ENCODE measurements at places on chromosomes 12 and 14. TPM values are rescaled to one million over a fixed set of nuclear protein-coding genes. Genes with fewer than 3 reads are reported as not detected.

ACOT6 gene
- not detected for total RNA-seq

TMPO gene
- total RNA-seq = 44.9 TPM

TEP1 gene
- 20.4 TPM for total RNA-seq

GRCh38 chr12:95976416-95976832, 19.7 kb downstream of the HAL start:
- DNase-seq = peak; percentile 34

GRCh38 chr12:101040936-101041335, 169.1 kb downstream of the SLC5A8 start:
- no peak for DNase-seq

DNA sequence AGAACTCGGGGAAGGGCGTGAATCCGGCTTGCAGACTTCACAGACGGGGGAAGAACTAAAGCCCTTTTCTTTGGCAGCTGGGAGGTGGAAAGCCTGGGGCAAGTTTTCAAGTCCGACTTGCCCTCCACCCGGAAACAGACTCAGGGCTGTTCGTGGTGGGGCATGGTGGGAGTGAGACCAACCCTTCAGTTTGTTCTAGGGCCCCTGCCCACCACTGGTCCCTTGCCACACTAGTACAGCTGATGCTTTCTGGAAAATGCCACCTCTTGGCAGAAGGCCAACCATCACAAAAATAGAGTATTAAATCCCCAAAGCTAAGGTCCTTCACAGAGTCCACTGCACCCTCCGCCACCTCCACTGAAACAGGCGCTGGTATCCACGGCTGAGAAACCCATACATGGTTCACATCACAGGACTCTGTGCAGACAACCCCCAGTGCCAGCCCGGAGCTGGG, 50.4 kb upstream of the DDX11 start:
- no peak for DNase-seq

GRCh38 chr12:121774968-121775474, 18.5 kb downstream of the RHOF start:
- DNase-seq = no peak
